ENCODE measurements at places on chromosomes 11 and 22. TPM values are rescaled to one million over a fixed set of nuclear protein-coding genes. Genes with fewer than 3 reads are reported as not detected.

Gene XKR3
- not detected for total RNA-seq

- no peak for DNase-seq
These were observed 2.3 kb upstream of the CLPB start for GRCh38 chr11:72436661-72437060.

- no peak for DNase-seq
These were observed 161.7 kb downstream of the ATG16L2 start for GRCh38 chr11:72975778-72976521.

- DNase-seq = no peak
These were observed 5.8 kb upstream of the OR5M8 start for GRCh38 chr11:56497010-56497409.

DNA sequence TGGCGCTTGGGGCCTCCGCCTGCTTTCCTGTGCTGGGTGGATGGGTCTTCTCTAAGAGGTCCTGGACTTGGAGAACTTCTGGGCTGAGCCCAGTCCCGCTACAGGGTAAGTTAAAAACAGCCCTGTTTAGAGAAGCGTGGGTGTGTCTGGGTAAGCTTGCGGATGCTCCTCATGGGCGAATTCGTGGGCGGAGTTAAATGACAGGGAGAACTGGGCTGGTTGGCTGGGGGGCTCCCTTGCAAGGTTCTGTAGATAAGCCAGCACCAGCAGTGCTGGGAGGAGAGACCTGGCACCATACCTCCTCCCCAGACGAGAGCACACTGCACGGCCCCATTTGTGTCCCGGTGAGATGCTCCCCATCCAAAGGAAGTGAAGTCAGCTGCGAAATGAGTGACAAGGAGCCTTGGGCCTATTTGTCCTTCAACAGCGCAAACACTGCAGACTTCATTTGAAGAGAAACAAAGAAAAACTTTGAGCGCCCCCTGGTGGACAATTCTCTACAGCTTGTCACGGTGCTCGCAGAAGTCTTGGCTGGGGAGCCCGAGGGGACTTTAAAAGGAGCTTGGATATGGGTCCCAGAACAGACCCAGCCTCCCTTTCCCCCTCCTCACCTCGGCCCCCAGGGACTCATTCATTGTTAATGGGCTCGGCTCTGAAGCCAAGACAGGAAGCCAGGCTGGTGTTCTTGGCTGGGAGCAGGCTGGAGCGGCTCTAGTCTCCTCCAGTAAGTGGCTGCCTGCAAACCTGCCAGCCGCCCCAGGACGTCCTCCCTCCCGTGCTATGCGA, 39.5 kb downstream of the TP53I11 start:
- DNase-seq = no peak

DNA sequence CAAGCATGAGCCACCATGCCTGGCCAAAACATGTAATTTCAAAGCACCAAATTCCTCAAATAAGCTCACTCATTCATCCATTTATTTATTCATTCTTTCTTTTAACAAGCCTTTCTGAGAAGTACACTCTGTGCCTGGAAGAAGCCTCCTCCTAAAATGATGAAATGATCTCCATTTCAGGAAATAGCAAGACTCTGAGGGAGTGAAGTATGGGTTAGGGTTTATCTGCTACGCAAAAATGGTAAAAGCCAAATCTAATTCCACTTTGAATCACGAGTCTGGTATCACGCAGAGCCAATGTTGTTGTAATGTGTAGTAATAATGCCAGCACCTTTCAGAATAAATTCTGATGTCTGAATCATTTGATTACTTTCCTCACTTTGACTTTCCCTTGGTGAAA, 1041.8 kb downstream of the LRRC4C start:
- DNase-seq = no peak

DNA sequence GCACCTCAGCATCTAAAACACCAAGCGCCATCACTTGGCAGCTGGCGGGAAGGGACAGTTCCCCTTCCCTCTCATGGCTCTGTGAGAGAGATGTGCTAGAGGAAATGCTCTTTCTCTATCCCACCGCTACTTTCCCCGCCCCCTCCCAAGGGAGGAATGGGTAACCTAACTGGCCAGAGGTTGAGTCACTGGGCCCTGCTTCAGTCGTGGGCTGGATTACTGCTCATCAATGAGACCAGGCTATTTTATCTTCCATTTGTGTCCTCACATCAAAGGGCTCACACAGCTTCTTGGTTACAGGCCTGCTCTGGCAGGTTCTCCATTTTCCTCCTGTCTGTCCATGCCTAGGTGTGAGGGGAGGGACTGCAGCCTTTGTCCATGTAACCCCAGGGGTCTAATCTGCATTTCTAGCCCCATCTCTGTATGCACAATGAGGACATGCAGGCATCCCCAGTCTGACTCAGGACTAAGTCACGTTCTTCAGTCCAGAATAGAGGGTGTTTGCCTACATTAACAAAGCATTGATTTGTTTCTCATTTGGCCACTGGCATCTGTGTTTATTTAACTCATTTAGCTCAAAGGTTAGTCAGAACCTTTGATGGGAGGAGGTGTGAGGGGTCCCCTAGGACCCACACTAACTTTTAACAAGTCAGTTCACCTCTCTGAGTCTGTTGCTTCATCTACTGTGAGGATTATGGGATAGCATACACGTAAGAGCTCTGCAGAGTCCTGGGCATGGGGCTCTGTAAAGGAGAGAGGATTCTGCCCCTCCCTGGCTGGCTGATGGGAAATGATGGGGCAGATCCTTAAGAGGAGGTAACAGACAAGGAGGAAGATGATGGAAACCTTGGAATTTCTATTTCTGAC, 99.1 kb downstream of the XRRA1 start:
- no peak for DNase-seq

Measured in mucosa of descending colon (tissue), 3 donors.